ENCODE measurements at places on chromosomes 5 and 9. TPM values are rescaled to one million over a fixed set of nuclear protein-coding genes. Genes with fewer than 3 reads are reported as not detected.

DNA sequence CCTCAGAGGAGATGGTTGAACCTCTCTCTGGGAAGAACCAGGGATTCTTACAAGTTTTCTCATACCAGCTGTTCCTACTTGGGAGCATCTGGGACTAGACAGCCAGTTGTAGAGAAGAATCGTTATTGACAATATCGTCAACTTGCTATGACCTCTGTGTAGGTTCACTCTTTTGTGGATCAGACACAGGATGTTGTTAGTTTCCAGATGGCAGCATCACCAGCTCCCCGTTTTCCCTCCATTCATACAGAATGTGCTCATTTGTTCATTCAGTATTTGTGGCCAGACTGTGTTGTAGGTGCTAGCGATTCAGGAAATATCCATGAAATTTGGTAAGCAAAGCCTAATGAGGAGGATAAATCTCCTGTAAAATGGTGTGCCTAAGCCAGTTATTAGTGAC lies 3.7 kb downstream of the PDE8B start:
- no peak for DNase-seq

GRCh38 chr5:10625700-10626472 lies 62.0 kb downstream of the ANKRD33B start:
- DNase-seq = no peak

GRCh38 chr9:122186301-122186700 lies 26.6 kb downstream of the MORN5 start:
- DNase-seq = no peak

RIOK2 gene
- 30.6 TPM for total RNA-seq

DNA sequence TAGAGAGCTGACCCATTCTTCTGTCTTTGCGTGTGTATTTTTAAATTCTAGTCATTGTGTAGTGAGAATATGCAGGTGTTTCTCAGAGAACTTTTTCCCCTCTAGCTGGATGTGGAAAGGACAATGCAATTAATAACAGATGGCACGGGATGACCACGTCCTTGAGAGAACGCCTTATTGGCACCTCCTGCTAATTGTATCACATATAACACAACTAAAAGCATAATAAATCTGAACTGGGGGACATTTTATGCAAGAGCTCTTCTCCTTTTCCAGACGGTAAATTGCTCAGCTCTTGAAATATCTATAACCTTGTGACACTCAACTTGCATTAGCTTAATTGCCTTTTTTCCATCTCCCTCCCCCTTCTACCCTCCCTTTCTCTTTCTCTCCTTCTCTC lies 62.9 kb upstream of the IZUMO3 start:
- no peak for DNase-seq
